ENCODE measurements at places on chromosomes 13 and 19. TPM values are rescaled to one million over a fixed set of nuclear protein-coding genes. Genes with fewer than 3 reads are reported as not detected.

DNA sequence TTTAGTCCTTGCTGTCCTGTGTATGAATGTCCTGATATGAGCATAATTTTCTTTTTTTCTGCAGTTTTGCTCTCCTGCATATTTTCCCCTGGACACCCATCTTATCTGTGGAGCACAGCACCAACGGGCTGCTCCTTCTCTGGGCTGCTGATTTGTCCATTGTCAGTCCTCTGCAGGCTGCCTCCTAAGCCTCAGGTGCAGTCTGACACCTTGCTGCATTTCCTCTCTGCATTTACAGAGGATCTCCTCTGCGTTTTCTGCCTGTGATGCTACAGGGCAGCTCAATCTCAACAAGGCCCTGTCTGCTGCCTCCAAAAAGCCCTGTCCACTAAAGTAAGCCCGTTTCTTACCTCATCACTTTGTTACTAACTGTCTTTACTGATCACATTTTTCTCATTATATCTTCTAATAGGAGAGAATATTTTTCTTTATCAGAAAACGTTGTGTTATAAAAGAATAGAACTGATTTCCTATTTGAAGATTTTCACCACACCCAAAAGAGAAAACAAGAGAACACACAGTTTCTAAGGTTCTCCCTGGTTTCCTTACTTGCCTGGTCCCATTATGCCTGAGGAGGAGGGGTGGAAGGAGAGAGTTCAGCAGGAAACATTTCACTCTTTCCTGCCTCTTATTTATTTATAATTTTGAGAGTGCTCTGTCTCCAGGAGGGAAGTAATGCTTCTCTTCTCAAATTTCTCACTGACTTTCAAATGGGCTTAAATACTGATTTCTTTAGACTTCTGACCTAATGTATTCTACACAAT, 65.6 kb upstream of the TDRD3 start:
- DNase-seq: no peak

DNA sequence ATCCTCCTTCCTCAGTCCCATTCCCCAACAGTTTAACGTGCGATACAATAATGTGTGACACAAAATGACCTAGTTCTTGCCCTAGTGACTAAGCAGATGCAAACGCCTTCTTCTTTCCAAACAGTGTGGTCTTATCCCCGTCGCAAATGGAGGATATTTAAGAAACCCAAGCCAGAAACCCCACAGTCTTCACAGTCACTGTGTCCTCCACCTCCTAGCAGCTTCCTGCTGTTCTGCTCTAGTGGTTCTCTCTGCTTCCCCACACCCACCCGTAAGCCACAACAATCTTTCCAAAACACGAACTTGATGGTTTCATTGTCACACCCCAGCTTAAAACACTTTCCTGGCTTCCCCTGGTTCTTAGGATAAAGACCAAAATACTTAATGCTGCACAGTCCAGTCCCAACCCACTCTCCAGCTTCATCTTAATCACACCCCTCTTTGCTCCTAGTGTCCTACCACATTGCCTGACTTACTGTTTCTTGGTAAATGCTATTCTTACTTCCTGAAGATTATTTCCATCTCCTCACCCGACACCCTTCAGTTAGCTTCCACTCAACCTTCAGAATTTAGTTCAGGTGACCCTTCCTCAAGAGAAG, 32.3 kb downstream of the ITM2B start:
- peak; percentile 73 for DNase-seq

DNA sequence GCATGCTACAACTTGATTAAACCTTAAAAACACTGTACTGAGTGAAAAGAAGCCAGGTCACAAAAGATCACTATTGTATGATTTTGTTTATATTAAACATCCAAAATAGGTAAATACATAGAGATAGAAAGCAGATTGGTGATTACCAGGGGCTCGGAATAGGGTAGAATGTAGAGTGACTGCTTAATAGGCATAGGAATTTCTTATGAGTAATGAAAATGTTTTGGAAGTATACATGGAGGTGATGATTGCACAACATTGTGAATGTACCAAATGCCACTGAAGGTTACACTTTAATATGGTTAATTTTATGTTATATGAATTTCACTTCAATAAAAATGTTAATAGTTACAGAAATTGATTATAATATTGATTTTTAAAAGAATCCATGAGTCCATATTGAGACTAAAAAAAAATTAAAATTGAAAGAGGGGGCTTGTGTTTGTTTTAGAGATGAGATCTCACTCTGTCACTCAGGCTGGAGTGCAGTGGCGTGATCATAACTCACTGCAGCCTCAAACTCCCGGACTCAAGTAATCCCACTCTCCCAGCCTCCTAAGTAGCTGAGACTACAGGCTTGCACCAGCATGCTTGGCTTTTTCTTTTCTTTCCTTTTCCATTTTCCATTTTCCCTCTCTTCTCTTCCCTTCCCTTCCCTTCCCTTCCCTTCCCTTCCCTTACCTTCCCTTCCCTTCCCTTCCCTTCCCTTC, 85.1 kb downstream of the FNDC3A start:
- no peak for DNase-seq

DNA sequence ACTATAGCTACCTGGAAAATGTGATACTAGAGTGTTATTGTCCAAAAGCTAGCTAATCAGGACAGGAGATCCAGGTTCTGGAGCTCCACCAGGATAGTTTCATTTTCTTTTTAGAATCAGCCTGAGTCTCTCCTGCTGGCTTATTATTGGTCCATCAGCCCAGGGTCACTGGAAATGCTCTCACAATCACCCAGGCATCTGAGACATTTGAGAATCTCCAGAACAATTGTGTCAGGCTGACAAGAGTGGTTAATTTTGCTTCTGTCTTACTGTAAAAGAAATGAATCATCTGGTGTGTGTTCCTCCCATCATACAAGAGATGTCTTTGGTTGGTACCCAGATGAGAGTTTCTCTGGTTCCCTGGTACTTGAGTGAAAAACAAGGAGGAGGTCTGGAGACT, 43.6 kb upstream of the ZNF681 start:
- no peak for DNase-seq

DNA sequence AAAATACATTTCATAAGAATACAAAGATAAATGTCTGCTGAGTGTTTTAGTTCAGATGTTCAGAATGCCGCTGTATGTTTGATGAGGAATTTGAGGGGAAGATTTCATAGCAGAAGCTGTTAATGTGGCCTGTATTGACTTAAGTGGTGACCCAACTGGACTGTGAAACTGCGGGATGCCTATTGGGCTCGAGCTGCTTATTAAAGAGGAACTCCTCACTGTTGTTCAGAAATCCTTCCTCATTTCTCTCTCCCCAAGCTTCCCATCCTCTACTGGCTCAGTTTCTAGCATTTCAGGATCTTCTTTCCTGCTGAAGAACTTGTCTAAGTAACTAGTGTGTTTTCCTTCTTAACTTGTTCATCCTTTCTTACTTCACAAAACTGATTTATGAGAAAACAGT, 20.4 kb downstream of the DGKH start:
- no peak for DNase-seq

GRCh38 chr19:51427201-51427600, 9.8 kb upstream of the SIGLEC10 start:
- no peak for DNase-seq

DNA sequence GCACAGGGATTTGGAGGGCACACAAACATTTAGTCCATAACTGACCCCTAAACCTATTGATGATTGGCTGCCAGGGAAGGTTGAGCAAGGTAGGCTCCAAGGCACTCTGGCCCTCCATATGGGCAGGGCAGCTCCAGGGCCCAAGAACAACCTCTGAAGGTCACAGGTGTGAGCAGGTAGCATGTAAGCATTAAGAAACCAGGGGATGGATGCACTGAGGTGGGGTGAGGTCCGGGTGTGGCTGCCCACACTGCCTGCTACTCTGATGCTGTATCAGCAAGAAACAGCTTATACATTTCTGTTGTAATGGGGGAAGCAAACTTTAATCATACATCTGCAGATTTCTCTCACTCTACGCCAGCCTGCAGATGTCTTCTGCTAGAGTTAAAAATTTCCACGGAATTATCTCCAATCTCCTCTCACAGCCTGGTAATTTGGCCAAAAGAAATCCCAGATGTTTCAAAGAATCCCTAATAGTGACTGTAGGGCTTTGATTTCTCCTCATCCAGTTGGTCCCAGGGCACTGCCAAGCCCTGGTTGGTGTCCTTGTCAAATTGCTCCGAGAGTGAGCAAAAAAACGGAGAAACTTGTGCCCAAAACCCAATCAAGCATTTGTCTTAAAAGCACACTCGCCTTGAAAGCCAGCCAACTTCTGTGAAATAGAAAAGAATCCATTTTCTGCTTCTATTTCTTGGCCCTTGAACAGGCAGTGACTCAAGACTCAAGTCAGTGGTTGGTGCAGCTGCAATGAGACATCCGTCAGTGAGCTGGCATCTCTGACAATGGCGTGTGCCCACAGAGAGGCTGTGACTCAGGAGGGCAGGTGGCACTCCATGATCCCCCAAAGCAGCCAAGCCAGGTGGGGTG, 72.5 kb upstream of the MRI1 start:
- DNase-seq: no peak

- DNase-seq: peak; percentile 96
Observed at GRCh38 chr19:57583521-57584416, at the start of gene ZIK1. Gene ZIK1 (plus strand): TSS chr19:57584145. CDS start chr19:57584357, 212 bp downstream.

DNA sequence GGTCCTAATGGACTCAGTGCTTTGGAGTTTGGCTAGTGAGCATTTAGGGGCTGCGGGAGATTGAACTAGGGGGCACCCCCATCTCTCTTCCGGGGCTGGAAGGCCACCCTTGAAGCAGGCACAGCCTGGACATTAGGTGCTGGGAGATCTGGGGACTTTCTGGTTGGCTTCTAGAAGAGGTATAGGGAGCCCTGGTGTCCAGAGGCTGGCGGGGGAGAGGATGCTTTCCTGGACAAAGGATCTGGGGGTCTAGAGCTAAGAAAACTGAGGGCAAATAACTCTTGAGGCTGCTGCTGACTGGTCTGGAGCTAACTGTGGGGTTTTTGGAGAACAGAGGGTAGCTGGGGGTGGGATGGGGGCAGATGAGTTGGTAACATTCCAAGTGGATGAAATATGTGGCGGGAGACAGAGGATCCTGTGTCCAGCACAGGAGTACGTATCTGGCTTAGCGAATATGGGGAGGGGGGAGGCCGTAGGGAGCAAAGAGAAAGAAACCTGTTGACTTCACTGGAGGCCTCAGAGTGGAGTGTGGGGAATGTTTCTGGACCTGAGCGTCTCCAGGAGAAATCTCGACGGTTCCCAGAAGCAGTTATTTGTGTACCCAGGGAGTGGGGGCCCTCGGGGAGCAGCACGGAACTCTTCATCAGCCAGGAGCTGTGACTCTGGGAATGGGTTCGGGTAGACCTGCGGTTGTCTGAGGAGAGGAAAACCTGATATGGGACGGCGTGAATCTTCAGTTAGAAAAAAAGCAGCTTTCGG, 1.4 kb downstream of the HNRNPUL1 start:
- no peak for DNase-seq

DNA sequence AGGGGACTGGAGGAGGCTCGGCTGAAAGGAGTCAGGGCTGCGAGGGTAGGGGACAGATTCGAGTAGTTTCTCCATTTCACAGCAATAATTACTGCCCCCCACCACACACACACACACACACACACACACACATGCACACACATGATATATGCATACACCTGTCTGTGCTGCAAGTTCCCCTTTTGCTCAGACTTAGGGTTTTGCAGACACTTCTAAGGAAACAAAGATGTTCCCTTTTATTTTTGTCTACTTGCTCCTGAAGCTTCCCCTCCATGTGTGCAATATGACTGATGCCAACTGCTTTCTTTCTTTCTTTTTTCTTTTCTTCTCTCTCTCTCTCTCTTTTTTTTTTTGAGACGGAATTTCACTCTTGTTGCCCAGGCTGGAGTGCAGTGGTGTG, 13.4 kb downstream of the MBD3L2B start:
- DNase-seq: peak; percentile 19

DNA sequence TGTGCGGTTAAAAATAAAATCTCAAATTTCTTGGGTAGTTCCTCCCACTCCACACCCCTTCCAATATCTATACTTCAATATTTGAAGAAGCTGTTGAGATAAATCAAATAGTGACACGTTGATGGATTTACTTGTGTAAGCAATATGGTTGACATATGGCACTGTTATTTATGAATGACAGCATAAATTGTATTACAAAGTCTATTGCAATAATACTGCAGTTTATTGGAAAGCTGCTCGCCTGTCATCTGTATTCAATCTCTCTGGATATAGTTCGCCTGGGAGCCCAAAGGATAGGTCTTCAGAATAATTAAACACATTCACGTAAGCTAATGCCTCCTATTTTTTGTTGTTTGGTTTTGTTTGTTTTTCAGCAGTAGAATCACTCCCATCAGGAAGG, 5.0 kb upstream of the ZIC5 start:
- DNase-seq: no peak

DNA sequence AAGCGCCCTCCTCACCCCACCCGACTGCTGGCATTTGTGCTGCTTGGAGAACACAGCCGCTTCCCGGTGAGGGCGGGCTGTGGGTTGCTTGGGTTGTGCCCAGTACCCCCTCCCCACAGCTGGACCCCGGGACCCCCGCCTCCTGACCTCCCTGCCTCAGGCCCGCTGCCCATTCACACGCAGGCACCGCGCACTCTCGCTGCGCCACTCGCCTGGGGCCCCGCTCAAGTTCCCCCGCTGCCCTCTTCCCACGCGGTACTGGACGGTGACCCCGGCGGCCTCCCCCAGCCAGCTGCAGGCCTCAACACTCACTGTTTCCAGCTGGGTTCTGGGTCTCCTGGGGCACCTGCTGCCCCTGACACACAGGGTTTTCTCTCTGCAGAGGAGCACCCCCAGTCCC, 16.4 kb downstream of the PLEKHJ1 start:
- DNase-seq: no peak

- DNase-seq: no peak
Observed at GRCh38 chr19:49065905-49066512, 1.4 kb upstream of the NTF4 start.

GRCh38 chr19:30278882-30279254, 93.3 kb upstream of the ZNF536 start:
- no peak for DNase-seq

GRCh38 chr13:33235078-33235477, 50.5 kb downstream of the STARD13 start:
- DNase-seq: no peak

DNA sequence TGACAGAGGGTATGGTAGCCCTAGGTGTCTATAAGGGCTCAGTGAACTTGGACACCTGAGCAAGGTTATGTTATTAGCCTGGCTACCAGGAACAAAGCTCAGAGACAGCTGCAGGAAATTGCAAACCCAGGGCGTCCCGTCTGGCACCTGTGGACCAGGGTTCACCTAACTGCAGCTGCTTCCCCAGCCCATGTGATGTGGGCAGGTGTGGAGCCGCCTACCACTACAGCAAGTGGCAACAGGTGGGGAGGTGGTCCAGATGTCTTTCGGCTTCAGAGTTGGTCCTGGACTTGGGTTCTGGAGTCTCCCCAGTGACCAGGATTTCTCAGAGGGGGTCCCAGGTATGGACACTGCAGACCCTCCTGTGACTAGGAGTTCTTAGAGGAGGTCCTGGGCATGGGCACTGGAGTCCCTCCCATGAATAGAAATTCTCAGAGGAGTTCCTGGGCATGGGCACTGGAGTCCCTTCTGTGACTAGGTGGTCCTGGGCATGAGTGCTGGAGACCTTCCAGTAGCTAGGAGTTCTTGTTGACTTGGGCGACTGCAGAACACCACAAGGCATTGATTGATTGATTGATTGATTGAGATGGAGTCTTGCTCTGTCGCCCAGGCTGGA, 25.2 kb downstream of the ACTL9 start:
- no peak for DNase-seq

- DNase-seq: no peak
Observed at GRCh38 chr13:100356426-100356825, 232.2 kb downstream of the GGACT start.

The ELANE gene
- polyA plus RNA-seq: 0.18 TPM

The PSG11 gene
- polyA plus RNA-seq: not detected

The MCOLN1 gene
- 19.0 TPM for polyA plus RNA-seq

The DPF1 gene
- polyA plus RNA-seq: 0.42 TPM

The CADM4 gene
- 0.21 TPM for polyA plus RNA-seq

The CYP2A7 gene
- not detected for polyA plus RNA-seq

The ZNF583 gene
- 1.4 TPM for polyA plus RNA-seq

The PGLYRP1 gene
- not detected for polyA plus RNA-seq

The IZUMO2 gene
- not detected for polyA plus RNA-seq

The METTL21C gene
- not detected for polyA plus RNA-seq
